ENCODE measurements at places on chromosomes 5 and 9.

GRCh38 chr5:61809651-61810050 lies 477.6 kb downstream of the ZSWIM6 start:
- no peak for DNase-seq

GRCh38 chr9:76213751-76214150 lies 180.5 kb downstream of the RFK start:
- DNase-seq: no peak

- no peak for DNase-seq
Measured at GRCh38 chr9:93198838-93199625, 15.1 kb downstream of the WNK2 start.

- DNase-seq: peak; percentile 58
Measured at GRCh38 chr5:125006011-125006685, 259.7 kb upstream of the ZNF608 start.

Data from ecto neural progenitor cell (in vitro differentiated cells).